MCF 10A (cell line): ENCODE measurements at places on chromosomes 3 and 15. TPM values are rescaled to one million over a fixed set of nuclear protein-coding genes. Genes with fewer than 3 reads are reported as not detected.

DNA sequence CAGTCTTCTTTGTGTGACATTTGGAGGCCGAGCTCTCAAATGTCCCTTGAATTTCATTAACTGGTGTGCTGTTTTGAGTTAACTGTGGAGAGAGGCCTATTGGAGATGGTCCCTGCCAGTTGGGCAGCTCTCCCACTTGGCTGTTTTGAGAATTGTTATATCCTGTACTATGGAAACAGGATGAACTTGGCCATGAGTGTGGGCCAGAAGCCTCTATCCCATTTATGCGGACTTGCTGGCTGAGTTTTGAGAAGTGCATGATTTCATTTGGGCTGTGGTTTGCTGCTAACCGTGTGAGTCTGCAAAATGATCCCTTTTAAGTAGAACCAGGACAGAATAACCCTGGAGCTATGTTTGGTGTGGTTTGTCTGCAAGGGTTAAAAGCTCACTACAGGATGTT lies 366.0 kb downstream of the PTPRG start:
- DNase-seq: peak; percentile 16

GRCh38 chr3:59535791-59536221 lies 486.0 kb upstream of the CFAP20DC start:
- DNase-seq: no peak

Gene CASR
- total RNA-seq: not detected in 2 replicates

GRCh38 chr15:90062023-90062442 lies 40.2 kb downstream of the IDH2 start:
- peak; percentile 88 for DNase-seq

GRCh38 chr15:65028338-65028737 lies 1.1 kb downstream of the MTFMT start:
- DNase-seq: no peak

DNA sequence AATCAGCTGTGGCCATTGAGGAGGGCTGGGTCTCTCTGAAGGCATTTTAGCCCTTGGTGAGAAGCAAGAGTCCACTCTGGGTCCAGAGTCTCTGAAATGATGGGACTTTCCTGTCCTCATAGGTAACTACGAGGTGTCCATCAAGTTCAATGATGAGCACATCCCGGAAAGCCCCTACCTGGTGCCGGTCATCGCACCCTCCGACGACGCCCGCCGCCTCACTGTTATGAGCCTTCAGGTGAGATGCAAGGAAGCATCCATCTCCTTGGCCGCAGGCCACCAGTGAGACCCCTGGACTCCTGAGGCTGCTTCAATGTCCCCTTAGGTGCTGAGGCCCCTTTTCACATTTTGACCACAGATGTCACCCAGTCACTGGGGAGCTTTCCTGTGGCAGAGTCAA lies 54.9 kb downstream of the DNASE1L3 start:
- DNase-seq: no peak

Gene HEMK1
- total RNA-seq: 19.9 and 23.8 TPM in 2 replicates

GRCh38 chr3:30871720-30872119 lies 22.7 kb downstream of the GADL1 start:
- DNase-seq: no peak

- no peak for DNase-seq
Observed at GRCh38 chr15:89436560-89437311, 59.6 kb downstream of the RHCG start.
